Lower leg skin (tissue), 4 donors: ENCODE measurements at places on chromosomes 2 and 18.
A peak's percentile ranks its signal among the peaks of the same experiment; 100 is the strongest.

- peak; percentile 89 for DNase-seq
These were observed 537 bp downstream of the AGFG1 start for GRCh38 chr2:227472265-227473121.

GRCh38 chr2:195318440-195319111, 338.4 kb upstream of the SLC39A10 start:
- no peak for DNase-seq

GRCh38 chr18:34957119-34957863, 83.9 kb upstream of the MAPRE2 start:
- no peak for DNase-seq

GRCh38 chr2:120892967-120893667, 157.4 kb downstream of the GLI2 start:
- DNase-seq, result no peak

DNA sequence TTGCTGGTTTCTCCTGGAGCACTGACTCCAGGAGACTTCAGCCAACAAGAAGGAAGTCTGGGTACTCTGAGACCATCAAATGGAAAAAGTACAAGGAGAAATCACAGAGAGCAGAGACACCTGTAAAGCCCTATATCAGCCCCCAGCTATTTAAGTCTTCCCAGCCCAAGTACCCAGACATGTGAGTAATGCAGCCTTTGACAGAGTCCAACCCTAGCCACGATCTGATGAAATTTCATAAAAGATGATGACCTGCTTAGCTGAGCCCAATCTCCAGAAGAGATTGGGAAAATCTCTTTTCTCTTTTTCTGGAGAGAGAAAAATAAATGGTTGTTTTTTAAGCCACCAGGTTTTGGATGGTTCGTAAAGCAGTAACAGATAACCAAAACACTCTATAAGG, 196.6 kb downstream of the NBAS start:
- DNase-seq, result no peak

DNA sequence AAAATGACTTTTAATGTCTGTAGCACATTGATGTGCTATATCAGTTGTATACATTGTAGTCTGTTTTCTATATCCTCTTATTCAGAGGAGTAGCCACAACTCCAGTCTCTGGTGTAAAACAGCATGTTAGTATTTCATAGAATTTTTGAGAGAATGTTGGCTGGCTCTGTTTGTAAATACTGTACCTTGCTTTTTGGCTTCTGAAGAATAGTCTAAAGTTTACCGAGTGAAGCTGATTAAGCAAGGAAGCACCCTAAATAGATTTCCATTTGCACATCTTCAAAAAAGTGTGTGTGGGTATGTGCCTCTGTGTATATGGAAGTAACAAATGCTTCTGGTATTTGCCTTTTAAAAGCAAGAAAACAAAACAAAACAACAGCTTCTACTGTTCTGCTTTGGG, 50.5 kb downstream of the MAP4K4 start:
- DNase-seq, result no peak
